ENCODE measurements at places on chromosomes 3 and 15.

DNA sequence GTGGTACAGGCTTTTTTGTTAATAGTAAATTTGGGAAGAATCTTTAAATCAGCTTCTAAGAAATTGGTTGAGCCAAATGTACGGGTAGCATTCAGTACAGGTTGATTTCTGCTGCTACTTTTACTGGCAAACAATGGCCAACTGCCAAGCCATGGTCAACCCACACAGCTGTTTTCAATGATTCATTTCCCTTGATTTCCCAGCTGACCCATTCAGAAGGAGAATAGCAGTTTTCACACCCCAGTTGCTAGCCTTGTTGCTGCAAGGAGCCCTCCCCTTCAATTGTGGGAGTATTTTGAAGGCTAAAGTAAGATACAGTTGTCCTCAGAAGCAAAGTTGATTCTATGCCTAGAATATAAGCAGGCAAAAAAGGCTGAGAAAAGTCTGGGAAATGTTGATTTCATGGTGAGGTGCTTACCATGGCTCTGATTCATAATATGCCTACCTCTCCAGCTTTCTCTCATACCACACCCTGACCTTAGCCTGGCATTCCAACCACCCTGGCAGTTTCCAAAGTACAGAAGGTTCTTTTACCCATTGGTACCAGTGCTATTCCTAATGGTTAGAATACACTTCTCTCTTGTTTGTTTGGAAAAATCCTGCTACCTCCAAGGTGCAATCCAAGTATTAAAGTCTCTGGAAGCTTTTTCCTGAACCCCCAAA lies 320.3 kb upstream of the TGFBR2 start:
- DNase-seq = no peak

DNA sequence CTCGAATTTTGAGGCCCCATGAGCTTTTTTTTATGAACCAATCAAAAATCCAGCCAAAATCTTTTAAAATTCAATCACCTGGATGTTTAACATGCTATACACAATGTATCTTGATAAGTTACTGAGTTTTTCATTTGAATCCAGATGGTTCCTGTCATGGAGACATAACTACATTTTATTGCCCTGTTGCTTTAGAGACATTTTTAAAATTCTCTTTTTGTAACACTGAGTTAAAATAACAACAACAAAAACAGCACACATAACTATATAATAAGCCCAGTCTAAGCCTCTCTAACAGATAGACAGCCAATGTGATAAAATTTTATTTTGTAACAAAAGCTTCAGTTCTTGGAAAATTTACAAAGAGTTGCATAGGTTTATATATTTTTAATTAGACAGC lies 1.8 kb downstream of the PROK2 start:
- no peak for DNase-seq

DNA sequence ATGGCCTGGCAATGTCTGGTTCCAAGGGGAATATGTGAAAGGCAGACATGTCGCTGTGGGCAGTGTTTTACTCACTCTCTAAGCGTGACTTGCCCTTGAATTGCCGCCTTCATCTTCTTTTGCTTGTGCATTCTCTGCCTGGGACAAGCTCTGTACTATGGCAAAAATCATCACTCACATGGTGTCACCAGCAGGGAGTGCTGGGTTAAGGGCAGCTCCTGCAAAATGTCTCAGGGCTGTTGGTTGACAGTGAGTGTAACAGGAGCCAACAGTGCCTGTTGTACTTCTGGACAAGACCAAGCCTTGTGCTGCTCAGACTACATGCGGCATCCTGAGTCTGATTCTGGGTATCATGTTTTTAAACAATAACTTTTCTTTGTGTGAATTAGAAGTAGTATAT lies 45.3 kb upstream of the KY start:
- no peak for DNase-seq

GRCh38 chr3:150743508-150743907 lies 19.5 kb downstream of the SIAH2 start:
- DNase-seq = no peak

DNA sequence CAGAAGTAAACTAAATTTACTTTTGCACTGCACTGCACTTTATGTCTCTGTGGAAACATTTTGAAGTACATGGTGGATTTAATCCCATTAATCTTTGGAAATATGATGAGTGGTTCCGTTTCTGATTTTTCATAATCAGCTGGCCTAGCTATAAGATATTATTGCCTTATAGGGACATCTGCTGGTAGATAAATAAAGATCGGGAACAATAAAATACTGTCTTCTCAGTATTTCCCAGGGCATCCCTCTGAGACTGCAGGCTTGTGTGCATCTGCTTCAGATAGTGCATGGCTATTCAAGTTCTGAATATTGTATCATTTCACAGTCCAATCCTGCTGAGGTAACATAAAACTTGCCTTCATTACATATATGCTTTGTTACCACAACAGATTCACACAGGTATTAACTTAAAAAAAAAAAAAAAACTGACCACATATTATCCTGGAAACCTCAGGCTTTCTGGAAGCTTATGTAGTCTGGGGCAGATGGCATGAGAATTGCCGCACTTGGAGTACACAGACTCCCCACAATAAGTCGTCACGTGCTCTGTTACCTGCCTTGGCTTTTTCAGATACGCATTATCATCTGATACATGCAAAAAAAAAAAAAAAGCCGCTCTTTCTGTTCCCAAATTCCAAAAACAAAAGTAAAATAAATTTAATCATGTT lies 330.8 kb upstream of the AGTR1 start:
- no peak for DNase-seq

- DNase-seq = no peak
Observed at GRCh38 chr3:84881288-84881687, 77.5 kb upstream of the CADM2 start.

GRCh38 chr3:157174290-157174648 lies 14.3 kb upstream of the CCNL1 start:
- DNase-seq = peak; percentile 26

DNA sequence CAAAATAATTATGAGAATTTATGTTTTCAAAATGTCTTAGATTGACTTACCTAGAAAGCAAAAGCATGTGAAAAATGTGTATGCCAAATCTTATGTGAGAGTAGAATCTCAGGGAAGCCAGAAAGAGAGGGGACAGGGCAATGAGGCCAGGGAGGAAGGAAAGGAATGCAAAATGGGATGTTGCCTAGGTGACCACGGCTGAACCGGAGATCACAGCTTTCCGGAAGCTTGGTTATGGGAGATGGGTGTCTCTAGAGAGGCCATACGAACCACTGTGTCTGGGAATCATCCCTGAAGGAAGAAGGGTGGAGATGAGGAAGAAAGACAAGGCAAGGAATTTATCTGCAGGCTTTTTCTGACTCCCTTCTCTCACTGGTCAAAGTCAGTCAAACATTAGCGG lies 76.0 kb downstream of the SUCLG2 start:
- DNase-seq = no peak

- DNase-seq = no peak
Observed at GRCh38 chr15:84821501-84822021, 4.4 kb downstream of the ALPK3 start.

DNA sequence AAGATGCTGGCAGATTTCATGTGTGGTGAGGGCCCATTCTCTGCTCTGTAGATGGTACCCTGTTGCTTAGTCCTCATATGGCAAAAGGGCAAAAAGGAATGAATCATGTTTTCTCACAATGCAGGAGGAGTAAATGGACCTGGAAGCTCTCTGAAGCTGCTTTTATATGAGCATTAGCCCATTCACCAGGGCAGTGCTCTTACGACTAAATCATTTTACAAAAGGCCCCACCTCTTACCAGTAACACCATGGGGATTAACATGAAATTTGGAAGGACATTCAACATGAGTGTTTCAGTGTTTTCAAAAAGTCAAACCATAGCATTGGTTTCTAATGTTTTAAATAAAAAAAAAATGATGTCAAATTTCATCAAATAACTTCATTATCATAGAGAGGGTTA lies 495.7 kb upstream of the CBLB start:
- no peak for DNase-seq

DNA sequence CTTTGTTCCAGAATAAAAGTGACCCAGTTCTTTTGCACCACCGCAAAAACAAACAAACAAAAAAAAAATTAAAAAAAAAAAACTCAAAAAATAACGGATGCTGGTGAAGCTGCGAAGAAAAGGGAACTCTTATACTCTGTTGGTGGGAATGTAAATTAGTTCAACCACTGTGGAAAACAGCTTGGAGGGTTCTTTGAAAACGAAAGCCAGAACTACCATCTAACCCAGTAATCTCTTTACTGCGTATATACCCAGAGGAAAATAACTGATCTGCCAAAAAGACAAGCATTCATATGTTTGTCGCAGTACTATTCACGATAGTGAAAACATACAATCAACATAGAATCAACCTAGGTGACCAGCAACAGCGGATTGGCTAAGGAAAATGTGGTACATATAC lies 298.9 kb upstream of the CBLB start:
- no peak for DNase-seq

DNA sequence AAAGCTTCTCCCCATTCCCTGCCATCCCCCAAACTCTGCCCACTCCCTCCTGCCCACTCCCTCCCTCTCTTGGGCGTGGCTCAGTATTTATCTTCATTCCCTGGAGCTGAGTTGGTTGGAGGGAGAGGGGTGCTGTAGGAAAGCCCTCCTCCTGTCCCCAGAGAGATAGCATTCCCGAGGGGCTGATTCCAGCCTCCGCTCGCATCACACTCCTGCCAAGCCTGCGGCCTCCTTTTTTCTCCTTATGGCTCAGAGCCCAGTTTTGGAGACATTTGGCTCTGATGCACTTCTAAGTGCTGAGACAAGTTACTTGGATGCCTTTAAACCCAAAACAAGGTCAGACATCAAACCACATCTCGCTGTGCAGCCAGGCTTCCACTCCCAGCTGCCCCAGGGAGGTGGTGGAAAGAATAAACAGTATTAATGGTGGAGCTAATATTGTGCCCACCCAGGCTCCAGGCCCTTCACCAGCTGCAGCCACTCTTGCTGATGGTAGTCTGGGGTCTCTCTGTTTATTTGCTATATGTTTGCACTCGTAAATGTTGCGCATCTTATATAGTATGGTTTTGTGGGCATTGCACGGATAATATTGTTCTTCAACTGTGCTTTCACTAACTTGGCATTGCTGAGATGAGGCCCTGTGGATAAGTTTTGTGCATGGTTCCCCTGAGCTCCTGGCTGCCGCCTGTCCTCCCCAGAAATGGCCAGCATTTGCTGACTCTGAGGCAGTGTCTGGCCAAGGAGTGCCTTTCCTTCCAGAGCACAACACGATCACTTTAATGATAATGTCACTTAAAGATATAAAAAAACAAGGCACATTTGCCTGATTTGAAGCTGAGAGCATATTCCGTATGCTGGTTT lies 157.2 kb downstream of the LRRC28 start:
- DNase-seq = no peak

GRCh38 chr3:17040322-17040989 lies 155.7 kb downstream of the PLCL2 start:
- DNase-seq = no peak

DNA sequence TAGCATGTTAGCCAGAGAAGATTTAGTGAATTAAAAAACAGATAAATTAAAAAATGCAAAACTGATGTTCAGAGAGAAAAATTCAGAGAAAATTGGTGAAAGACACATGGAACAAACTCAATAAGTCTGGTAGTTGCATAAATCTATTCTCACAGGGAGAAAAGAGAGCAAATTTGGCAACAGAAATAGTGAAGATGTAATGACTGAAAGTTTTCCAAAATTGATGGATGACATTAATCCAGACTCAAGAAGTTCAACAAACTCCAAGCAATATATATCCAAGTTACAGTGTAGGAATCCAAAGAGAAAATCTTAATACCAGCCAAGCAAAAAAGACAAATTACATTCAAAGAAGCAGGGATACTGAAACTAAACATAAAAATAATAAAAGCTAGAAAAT lies 302.7 kb upstream of the ARPP21 start:
- DNase-seq = no peak

DNA sequence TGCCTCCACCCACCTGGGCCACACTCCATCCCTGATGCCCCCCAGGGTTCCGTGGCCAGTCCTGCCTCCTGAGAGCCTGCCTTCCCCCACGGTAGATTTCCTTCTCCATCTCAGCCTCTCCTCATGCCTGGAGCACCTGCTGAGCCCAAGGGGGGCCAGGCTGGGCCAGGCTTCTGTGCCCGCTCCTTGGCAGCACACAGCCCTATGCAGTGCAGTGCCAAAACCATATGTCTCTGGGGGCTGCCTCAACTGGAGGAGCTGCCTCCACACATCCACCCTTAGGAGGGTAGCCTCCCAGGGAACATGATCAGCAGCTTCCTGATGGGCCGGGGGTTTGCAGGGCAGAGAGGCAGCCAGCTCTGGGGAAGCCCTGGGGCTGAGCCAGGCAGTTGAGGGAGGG lies 24.6 kb upstream of the GATA2 start:
- no peak for DNase-seq

GRCh38 chr3:61664105-61664482 lies 102.7 kb downstream of the PTPRG start:
- DNase-seq = no peak

GRCh38 chr3:171774521-171774920 lies 35.8 kb downstream of the PLD1 start:
- no peak for DNase-seq
